WERI-Rb-1 (cell line): ENCODE measurements at places on chromosomes 2 and 18.

DNA sequence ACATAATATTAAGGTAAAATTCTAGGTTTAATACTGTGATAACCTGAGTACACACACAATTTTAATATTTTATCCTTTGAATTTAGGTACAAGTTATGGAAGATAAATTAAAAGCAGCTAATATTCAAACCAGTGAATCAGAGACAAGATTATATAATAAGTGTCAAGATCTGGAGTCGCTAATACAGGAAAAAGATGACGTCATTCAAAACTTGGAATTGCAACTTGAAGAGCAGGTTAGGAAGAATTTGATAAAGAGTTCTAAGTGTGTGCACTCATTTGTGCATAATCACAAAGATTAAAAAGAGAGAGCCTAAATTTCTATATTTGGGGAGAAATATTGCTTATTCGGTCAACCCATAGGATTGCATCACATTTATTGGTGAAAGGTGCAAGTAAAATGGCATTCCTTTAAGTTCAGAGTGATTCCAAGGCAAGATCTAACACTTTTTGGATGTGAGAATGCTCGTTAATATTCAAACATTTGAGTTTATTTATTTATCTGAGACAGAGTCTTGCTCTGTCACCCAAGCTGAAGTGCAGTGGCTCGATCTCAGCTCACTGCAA, 16.3 kb upstream of the C1GALT1C1L start:
- DNase-seq = no peak

- DNase-seq = no peak
These were observed 132.4 kb downstream of the PXDN start for GRCh38 chr2:1611886-1612285.

DNA sequence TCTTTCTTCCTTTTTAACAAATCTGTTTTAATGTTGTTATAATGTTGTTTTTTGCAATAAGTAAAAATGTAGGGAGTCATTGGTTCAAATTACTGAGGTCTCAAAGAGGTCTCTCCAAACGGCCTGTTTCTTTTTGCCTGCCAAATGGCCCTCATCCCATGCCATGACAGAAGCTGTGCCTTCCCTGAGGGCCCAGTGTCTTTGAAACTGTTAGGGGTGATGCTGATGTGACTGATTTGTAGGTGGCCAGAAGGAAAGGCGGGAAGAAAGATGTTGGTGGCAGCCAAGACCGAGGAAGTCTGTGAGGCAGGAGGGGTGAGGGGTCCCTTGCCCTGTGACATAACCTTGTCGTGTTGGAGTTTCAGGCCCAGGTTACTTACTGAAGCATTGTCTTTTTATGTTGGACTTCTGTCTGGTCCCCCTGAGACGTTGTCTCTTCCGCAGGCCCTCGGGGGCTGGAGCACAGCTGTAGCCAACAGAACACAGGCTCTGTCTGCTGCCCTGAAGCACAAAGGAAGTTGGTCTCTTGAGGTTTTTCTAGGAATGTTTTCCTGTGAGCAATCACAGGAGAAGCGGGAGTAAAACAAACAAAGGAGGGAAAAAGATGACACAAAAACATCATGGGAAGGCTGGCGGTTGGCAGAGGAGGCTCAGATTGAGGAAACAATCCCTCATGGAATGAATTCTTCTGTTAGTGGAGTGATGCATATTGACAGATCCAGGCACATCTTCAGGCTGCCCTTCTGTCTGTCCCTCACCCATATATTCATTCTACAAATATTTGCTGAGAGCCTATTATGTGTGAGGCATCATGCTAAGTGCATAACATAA, 4.9 kb upstream of the ST3GAL5 start:
- no peak for DNase-seq

DNA sequence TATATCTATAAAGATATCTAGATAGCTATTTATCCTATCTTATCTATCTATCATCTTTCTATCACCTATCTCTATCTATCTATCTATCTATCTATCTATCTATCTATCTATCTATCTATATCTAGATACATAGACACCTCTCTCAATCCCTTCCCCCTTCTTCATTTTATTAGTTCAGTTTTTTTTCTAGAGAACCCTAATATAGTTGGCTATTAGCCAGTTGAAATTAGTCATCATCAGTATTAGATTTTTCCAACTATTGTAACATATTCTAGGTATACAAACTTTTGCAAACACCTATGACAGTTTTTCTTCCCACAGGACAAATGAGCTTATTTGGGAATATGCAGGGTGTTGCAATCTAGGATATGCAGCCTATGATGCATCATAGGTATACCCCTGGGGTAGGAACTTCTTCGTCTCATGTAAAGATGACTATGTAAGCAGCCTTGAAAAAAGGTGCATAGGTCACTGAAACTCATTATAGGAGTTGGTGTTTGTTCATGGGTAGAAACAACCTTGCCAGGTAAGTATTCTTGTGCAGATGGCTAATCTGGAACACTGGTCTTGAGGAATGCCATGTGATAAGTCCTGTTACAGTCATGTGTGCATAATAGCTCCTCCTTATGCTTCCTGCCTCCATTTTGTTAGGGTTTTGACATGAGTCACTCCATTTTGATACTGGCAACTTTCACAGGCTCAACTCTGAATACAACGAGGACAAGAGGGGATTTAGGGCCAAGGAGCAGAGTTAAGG, 160.7 kb upstream of the ZSWIM2 start:
- no peak for DNase-seq

DNA sequence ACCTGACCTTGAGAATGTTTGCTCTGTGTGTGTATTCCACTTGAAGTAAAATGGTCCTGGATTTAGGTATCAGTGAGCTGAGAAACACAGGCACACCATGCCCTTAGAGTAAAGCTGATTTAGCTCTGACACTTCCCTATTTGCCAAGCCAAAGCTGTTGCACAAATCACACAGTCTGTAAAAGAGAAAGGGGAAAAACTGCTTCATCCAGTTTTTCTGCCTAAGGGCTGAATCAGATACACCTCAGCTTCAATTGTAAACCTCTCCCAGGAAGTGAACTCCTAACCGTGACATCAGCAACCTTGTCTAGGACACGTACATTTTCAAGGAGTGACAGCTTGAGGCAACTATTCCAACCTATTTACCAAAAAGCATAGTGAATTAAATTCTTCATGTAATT, 150.4 kb downstream of the NR4A2 start:
- DNase-seq = no peak

GRCh38 chr18:76373297-76373696, 121.7 kb downstream of the ZNF516 start:
- DNase-seq = no peak
